CD4-positive, alpha-beta T cell treated with Interleukin-6 for 4 hours (primary cell): ENCODE measurements at places on chromosomes 12 and 14.

DNA sequence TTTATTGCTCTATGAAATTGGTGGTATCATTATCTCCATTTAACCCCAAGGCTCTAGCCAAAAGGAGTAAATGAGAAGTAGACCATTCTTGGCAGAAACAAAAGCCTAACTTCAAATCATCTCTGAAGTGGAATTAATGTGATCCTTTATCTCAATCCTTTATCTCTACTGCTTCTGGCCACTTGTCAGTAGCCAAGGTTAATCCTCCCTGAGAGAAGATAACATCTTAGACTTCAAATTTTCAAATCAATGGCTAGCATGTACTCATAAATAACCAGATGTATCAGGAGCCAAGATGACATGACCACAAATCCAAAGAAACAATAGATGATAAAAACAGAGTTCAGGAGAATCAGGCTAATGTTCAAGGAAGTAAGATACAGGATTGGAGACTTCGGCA, 123.1 kb upstream of the RASSF8 start:
- no peak for DNase-seq

DNA sequence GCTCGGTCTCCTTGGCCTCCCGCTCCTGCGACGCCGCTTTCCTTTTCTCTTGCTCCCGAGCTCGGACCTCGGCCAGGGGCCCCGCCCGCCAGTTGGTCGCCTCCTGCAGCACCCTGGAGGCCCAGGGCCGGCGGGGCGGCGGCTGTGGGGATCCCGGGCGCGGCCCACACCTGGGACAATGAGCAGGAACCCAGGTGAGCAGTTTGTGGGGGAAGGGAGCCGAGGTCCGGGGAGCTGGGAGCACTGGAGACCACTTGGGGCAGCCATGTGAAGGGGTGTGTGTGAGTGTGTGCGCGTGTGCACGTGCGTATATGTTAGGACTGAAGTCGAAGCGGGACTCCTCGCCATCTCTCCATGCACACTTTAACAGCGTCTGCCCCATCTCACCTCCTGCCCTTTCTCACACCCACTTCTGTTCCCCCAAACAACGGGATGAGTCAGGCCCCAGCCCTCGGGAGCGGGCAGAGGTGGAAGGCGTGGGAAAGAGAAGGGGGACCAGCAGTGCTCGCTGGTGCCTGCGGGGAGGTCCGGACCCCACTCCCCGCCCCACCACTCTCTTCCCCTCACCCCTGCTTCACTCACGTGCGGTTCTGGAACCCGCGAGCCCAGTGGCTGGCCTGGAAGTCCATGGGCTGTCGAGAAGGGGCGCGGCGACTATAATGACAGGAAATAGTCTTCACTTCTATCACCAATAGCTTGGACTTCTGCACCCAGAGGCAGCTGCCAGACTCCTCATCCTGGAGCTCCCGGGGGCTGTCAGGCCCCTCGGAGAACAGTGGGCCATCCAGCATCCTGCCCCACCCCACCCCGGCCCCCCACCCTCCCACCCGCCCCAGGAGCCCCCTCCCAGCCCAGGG, 450 bp downstream of the DDN start:
- no peak for DNase-seq

DNA sequence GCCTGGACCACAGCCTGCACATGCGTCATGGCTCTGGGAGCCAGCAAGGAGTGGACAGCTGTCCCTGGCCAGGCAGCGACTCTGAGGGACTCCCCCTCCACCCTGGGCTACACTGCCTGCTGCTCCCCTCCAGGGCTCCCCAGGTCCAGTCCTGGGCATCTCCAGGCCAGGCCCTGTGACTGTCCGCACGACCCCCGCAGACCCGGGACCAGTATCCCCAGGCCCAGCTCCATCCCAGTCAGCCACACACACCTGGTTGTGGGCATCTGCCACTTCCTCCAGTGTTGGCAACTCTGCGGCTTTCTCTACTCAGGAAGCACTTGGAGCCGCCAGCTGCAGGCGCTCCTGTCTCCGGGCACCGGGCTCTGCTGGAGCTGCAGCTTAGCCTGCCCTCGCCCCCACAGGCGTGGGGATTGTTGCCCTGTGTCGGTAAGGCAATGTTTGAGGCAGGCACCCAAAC, 2.4 kb downstream of the ULK1 start:
- DNase-seq = no peak

DNA sequence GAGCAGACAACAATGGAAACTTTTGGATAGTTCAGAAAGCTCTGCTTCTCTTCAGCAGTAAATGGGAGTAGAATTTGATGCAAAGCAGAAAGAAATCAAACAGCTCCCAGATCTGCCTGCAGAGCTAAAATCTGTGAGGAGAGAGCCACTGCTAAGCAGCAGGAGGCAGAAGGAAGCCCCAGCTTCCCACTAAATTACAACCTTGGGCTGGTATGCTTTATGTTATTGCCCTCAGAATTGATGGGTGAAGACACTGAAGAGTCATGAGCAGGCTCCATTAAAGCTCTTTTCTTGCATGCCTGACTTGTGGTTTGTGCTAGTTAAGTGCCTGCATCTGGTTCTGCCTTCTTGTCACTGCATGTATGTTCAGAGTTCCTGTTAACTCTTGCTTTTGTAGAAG, 8.4 kb downstream of the ZC2HC1C start:
- DNase-seq = no peak

GRCh38 chr14:92684801-92685560, 63.4 kb downstream of the LGMN start:
- DNase-seq = no peak

DNA sequence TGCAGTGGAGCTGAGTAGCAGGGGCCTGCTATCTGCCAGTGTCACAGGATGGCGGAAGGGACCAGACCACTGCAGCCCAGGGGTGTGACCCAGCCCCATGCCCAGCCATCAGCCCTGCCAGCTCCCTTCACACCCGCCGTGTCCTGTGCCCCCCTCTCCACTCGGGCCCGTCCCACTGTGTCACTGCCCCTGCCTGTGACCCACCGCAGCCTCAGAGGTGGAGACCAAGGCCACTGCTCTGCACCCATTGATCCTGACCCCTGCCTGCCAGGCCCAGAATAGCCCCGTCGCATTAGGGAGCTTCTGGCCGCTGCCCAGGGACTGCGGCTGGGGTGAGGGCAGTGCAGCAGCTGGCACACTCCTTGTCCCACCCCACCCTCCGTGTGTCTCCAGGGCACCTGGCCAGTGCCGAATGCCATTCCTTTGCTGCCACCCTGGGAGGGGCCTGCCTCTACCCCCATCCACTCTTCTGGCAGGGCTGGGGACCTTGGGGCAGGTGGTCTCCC, 2.1 kb upstream of the CRIP2 start:
- DNase-seq = no peak

DNA sequence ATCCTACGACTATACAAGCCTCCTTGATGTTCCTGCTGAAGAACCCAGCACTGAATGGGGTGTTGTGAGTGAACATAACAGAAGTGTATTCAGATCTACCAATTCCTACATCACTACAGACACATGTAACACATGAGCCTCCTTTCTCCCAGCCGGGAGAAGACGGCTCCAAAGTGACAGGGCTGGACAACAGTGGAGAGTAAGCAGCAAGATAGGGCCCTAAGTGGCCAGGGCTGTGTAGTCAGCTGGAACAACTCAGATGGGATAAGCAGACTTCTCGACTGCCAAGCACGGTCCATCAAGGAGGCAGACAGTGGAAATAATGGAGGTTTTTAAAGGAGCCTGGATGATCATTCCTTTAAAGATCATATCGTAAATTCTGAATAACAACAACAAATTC, 73.5 kb downstream of the TTC7B start:
- no peak for DNase-seq

- no peak for DNase-seq
These were observed 768 bp downstream of the PTPN11 start for GRCh38 chr12:112419297-112420133.

DNA sequence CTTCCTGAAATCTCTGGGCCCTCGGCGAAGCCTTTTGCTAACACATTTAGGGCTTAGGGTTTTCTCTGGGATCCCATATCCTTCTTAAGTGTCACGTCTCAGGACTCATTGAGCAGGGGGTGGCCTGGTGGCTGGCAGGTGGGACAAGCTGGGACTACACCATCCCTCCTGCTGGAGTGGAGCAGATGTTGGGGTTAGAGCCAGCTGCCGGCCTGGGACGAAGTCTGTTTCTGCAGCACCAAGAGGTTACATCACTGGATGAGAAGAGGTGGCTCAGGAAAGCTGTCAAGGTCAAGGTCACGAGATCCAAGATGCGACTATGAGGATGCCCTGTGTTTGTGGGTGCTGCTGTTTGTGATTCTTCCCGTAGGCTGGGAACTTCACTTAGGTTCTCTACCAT, 16.3 kb downstream of the SMCO2 start:
- no peak for DNase-seq

- no peak for DNase-seq
These were observed 53.3 kb upstream of the GTF2A1 start for GRCh38 chr14:81273961-81274575.

DNA sequence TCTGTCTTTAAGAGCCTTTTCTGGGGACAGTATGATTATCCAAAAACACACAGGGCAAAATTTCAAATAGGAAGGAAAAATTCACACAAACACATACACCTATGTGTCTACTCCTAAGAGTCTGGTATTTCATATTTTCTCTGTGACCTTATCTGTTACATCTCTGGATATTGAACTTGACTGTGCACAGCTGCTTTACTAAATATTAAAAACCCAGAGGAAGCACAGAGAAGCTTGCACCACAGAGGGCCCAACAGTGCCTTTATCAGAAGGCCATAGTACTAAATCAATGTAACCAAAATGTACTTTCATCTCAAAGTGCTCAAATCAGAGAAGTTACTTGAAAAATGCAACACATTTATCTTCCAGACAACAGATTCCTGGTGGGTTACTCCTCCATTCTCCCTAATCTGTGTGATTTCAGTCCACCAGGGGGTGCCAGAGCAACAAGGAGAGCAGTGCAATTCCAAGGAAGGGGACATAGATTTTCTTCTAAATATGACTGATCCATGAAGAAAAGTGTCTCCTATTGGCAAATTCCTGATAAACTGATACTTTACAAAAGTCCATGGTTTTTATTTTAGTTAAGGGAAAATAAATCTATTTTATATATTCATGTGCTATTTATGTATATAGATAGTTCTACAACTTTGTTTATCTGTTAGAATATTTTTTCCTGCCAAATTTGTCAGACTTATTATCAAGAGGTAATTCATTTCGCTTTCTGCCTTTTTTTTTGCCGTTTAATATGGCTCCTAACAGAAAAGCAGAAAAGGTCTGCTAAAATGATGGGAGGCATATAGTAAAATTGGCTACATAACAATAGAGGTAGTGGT, 617.6 kb downstream of the LRFN5 start:
- DNase-seq = peak; percentile 6

- DNase-seq = no peak
These were observed 986.4 kb downstream of the AACS start for GRCh38 chr12:126051611-126052107.

DNA sequence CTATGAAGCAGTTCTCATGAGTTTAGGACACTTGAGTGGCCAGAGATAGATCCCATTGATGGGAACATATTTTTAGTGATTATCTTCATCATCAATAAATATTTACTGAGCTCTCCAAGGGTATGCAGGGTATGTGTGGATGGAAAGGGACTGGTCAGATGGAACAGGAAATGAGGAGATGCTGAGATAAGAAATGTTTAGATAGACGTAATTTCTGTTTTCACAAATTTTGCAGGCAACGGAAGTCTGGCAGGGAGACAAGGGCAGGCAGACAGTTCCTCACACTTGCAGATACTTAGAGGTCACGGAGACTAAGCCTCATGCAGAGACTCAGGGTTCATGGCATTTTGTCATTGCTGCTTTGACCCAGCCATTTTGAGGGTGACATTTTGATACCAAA, 24.3 kb downstream of the BCL2L14 start:
- DNase-seq = no peak

DNA sequence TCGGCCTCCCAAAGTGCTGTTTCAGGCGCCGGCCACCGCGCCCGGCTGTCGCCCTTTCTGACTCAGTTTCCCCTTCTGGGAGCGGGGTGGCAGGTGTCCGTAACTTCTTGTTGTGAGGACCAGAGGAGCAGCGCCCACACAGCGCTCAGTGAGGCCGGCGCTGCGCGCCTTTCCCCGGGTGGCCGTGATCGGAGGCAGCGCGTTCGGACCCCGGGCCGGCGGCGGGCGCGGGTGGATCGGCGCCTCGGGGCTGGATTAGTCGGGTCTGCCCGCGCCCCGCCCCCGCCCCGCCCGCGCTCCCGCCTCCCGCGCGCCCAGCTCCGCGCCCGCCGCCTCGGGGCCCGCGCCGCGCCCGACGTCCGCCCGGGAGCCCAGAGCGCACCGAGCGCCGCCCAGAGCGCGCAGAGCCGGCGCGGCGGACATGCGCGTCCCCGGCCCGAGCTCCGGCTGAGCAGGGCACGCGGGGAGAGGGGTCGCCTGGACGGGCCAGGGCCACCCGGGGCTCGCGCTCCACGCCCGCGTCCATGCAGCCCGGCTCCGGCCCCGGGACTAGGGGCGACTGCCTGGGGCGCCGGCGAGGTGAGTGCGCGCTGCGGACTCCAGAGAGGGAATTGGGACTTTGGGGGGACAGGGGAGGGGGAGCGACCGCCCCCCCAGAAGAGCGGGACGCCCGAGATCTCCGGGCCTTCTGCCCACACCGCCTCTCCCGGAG, 50.6 kb downstream of the LRCOL1 start:
- peak; percentile 51 for DNase-seq

DNA sequence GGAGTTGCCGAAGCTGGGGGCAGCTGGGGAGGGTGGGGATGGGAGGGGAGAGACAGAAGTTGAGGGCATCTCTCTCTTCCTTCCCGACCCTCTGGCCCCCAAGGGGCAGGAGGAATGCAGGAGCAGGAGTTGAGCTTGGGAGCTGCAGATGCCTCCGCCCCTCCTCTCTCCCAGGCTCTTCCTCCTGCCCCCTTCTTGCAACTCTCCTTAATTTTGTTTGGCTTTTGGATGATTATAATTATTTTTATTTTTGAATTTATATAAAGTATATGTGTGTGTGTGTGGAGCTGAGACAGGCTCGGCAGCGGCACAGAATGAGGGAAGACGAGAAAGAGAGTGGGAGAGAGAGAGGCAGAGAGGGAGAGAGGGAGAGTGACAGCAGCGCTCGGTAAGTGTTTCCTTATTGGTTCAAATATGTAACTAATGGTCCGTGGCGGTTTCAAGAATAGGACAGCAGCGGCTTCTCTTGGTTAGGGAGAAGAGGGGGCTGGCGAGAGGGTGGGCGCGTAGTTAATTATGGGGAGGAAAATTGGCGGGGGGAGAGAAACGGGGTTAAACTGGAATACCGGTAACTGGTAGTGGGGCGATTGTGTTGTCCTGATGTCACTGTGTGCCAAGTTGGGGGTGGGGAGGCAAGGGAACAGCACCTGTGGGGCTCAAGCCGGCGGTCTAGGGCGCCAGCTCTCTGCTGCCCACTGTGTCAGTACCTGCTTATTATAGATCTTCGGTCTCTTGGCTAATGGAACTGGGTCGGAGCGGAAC, 8.4 kb downstream of the HOXC8 start:
- no peak for DNase-seq

DNA sequence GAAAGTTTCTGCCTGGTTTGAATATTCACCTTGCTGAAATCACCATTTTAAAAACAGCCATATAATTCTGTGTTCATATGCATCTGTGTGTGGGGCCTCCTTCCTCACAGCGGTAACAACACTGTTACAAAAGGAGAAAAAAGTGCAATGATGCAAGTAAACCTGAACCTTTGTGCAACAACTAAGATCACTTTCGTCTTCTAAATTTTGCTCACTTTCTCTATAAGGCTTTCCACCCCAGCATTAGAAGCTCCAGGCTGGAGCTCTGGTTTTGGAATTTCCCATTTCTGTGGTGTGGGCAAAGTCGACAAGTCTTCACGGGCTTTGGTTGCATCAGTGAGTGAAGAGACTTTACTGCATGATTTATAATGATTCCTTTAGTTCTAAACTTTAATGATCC, 18.4 kb downstream of the FGD6 start:
- no peak for DNase-seq

- DNase-seq = no peak
These were observed 24.4 kb upstream of the PTPRB start for GRCh38 chr12:70661466-70662161.
